NCI-H226 (cell line): ENCODE measurements at places on chromosomes 7 and 10.

GRCh38 chr7:28725045-28725642 is 233.0 kb downstream of the TRIL start:
- DNase-seq = no peak

GRCh38 chr7:2527505-2528467 is 8.2 kb downstream of the LFNG start:
- DNase-seq = peak; percentile 82

- DNase-seq = no peak
Observed at GRCh38 chr7:113263749-113264148, 145.4 kb upstream of the SMIM30 start.

- DNase-seq = no peak
Observed at GRCh38 chr10:114771749-114772148, 49.8 kb upstream of the FHIP2A start.

DNA sequence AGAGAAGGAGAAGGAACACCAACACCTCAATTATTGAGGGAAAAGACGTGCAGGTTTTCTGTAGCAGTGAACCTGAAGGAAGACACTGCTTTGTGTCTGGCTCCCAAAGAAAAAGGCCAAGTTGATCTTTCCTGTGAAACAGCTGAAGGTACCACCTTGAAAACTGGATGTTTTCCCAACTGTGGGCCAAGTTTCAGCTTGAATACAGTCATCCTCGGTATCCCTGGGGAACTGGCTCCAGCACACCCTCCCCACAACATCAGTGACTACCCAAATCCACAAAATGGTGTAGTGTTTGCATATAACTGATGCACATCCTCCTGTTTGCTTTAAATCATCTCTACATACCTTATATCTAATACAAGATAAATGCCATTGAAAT is 297.0 kb upstream of the PITRM1 start:
- DNase-seq = no peak

GRCh38 chr7:106415433-106415832 is 130.7 kb upstream of the NAMPT start:
- DNase-seq = peak; percentile 72

DNA sequence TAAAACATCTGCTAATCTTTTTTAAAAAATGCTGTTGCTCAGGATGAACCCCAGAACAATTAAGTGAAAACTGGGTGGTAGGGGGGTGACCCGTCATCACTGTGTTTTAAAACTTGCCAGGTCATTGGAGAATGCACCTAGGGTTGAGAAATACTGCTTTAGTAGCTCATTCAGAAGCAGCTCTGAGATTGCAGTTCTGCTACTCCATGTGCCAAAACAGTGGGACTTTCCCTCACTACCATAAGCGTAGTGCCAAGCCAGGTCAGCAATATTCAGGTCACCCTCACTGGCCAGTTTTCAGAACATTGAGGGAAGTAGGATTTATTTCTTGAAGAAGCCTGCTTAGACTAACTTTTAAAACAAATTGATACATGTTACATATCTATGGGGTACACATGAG is 5.2 kb downstream of the STEAP2 start:
- peak; percentile 8 for DNase-seq

- DNase-seq = no peak
Observed at GRCh38 chr7:114663502-114663901, 248.9 kb downstream of the FOXP2 start.

- peak; percentile 82 for DNase-seq
Observed at GRCh38 chr7:27082171-27082570, 13.6 kb downstream of the HOXA1 start.

DNA sequence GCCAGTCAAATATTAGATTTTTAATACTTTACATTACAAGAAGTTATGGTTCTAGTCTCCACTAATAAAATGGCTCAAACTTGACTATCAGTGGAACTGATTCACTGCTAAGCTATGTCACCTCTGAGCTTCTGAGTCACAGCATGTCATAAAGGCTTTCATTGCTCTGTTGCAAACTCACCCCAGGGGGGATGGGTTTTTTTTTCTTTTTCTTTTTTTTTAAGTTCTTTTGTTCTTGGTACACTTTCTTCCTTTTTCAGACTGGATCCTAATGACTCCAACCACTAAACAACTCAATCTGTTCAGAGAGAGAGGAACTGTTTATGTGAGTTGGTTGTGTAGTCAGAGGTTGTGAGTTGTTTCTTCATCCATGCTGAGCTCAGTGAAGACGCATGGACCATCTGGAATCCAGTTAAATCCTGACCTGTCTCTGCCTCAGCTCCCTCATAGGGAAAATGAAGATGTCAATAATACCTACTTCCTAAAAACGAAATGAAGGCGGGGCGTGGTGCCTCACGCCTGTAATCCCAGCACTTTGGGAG is 11.0 kb downstream of the MYOF start:
- peak; percentile 81 for DNase-seq

DNA sequence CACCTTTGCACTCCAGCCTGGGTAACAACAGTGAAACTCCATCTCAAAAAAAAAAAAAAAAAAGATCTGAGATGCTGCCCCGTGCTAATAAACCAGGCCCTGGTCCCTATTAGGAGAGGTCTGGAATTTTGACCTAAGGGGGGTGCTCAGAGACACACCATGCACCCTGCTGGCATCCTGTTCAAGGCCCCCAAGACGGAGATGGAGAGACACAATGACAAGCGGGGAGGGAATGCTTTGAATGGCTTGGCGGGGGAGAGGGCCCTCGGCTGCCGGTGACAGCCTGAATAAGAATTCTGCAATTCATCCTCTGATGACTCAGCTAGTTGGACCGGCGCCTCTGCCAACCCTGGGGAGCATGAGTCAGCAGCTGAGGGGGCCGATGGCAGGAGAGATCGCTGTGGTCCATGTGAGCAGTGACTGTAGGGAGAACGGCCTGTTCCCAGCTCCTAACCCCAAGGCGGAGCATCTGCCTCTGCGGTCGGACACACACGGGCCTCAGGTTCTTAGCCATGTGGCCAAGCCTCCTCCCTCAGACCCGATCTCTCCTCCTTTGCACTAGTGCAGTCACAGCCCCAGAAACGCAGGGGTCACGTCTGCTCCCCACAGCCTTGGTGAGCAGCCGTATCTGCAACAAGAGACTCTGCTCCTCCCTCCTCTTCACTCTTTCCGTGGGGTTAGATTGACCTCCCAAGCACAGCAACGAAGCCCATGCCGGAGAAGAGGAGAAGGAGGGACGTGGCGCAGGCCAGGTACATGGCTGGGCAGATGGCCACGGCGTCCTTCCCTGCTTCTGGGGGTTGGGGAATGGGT is 14.9 kb downstream of the TRIM56 start:
- DNase-seq = peak; percentile 96

DNA sequence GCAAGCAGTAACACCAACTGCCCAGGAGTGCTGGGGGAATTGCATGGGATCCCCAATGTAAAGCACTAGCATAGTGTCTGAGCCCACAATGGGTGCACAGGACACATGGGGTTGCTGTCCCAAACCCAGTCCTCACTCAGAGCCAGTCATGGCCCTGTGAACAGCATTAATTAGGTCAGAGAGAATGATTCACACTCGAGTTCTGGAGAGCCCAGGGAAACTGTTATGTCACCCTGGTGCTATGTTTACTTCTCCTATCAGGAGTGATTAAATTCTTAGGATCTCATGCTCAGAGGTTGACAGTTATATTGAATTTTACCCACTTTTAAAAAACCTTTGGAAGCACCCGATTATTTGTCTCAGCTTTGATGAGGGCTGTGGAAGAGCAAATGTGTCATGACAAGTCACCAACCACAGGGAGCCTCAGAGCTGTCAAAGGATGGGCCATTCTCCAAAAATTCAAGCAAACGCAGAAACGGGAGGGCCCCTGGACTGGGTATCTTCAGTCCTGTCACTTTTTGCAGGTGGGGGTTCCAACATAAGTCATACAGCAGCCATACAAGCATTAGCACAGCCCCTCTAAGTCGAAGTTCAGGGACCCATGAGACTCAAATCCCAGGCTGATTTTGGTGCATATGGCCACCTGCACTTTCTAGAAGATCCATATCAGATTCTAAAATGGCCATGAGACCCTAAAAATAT is 1.3 kb upstream of the RASSF4 start:
- DNase-seq = peak; percentile 73

GRCh38 chr10:79055100-79055782 is 13.5 kb upstream of the ZMIZ1 start:
- DNase-seq = no peak

GRCh38 chr10:6525599-6526165 is 54.4 kb downstream of the PRKCQ start:
- no peak for DNase-seq

DNA sequence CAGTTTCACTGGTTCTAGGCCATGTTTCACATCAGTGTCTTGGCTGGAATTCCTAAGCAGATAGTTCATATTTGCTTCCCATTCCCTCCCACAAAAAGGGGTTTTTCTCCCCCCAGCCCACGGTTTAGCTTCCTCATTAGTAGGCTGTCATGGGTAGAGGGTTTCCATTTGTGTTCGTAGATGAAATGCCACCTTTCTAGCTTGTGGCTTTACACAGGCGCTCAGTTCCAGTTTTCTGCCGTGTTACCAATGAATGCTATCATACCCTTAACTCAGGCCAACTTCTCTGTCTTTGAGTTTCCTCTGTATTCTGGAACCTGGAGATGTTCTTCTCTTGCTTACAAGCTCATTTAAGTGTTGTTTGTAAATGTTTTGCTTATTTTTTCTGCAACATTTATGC is 26.8 kb downstream of the CALD1 start:
- DNase-seq = no peak

DNA sequence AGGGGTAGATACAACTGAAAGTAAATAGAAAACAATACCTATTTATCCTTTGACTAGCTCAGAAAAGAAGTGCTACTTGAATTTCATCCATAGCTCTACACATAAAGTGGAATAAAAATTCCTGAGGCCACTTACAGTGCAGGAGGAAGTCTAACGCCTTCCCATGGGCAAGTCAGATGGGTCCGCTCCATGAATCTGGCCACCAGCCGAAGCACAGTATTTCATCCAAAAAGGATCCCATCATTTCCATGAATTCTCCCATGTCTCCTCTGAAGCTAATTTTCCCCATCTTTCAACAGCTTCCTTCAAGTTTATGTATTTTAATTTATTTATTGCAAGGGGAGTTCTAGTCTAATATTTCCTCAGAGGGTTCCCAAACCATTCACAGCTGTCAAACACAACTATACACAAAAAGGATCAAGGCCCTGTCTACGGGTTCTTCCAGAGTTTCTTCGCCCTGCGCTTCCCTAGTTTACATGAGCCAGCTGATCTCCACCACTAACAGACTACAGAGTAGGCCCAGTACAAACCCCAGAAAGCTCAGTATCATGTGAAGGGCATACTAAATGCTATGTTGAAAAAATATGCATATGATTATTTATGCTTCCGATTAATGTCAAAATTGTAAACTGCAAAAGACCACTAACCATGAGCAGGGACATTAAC is 184.7 kb downstream of the DOCK4 start:
- no peak for DNase-seq

GRCh38 chr7:127816354-127817190 is 164.6 kb downstream of the SND1 start:
- DNase-seq = no peak

DNA sequence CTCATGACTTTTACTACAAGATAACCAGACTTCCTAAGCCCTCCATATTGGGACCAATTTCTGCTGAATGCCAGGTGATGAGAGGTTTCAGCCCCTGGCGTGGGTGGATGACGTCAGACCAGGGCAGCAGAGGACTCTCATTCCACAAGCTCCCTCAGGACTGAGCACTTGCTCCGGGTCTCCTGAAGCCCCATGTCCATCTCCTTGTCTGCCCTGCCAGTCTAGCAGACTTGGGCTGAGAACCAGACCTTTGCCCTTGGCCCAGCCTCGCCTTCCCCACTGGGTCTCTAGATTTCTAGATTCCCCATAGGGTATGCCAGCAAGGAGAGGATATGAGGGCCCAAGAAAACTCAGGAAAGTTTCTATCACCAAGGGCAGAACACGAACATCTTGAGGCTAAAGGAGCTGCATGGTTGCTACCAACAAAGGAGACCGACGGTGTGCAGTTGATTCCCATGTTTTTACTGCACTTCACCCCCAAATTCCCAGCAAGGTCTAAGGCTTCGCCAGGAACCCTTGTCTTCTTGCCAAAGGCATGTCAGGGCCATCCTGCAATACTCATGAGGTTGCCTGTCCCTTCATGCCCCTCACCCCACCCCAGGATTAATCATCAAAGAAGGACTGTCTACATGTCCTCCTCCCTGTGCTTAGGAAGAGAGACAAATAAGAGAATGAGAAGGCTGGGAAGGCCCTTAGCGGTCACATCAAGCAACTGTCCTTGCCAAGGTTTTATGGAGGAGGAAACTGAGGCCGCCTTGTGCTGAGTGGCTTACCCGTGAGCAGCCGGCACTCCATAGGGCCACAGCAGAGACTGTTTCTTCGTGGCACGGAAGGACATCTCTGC is 96.5 kb upstream of the MACROH2A2 start:
- DNase-seq = no peak

DNA sequence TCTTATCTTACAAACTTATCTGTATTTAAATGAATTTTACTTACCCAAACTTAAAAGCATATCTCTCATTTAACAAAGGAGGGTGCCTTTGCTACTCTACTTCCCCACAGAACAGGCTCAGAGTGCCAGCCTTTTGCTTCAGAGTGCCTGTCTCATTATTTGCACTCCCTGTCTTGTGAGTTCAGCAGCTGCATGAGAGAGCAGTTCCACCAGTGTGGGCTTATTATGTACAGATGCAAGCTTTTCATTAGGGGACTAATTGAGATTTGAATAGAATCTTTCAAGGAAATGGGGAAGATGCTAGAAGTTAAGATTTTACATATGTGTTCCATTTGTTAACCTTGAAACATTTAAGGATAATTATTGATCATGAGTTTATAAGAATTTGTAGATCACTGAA is 310.2 kb upstream of the LRRN3 start:
- no peak for DNase-seq

- DNase-seq = peak; percentile 34
Observed at GRCh38 chr7:95470452-95470851, 15.3 kb upstream of the ASB4 start.

DNA sequence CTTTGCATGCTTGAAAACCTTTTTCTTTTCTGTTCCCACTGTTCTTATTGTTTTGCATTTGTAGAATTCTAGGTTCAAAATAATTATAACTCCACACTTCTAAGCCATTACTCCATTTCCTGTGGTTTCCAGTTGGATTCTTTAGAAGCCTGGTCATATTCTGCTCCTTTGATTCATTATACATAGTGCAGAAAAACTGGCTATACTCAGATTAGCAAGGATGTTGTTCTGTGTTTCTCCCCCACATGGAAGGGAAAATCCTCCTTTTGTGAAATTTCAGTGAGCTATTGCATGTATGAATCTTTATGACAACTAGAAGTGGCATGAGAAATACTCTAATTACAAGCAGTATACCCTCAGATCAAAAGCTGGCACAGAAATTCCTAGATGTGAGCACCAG is 79.5 kb downstream of the SLC13A1 start:
- DNase-seq = peak; percentile 80

DNA sequence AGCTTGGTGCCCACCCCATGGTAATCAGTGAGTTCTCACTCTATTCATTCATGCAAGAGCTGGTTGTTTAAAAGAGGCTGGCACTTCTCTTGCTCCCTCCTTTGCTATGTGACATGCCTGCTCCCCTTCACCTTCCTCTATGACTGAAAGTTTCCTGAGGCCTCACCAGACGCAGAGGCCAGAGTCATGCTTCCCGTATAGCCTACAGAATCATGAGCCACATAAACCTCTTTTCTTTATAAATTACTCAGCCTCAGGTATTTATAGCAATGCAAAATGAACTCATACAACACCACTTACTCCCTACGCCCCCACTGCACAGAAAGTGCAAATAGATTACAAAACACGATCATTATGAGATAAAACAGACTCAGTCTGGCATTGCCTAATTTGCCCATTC is 39.0 kb downstream of the SEC61G start:
- DNase-seq = no peak
